ENCODE measurements at places on chromosomes 11 and 22.

DNA sequence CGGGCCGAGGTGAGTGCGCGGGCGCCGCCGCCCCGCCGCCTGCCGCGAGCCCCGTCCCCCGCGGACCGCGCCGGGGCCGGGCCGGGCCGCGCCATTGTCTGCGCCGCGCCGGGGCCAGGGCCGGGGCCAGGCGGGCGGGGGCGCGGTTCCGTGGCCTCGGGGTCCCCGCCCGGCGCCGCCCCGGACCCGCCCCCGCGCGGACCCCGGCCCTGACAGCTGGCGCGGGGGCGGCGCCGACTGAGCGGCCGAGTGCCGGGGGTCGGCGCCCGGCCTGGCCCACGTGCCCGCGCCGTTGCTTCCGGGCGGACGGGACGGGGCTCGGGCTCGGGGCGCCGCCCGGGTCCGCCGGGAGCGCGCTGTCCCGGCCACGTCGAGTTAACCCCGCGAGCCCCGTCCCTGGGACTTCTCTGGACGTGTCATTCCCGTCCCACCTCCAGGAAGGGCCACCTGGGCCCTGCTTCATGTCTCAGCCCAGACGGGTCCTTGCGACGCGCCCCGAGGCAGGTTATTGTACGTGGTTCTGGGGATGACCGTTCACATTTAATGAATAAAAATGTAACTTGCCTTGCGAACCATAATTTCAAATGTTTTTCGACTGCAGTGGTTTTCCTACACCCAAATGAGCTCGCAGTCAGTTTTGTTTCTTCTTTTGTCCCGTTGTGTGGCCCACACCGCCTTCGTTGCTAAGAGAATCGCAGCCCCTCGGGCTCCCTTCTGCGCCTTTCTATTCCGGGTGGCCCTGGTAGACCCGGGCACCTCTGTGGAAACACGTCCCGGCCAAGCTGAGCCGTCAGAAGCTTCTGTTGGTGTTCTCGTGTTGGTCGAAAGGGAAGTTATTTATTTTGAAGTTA, 562 bp downstream of the ZBED4 start:
- no peak for DNase-seq

- DNase-seq, result peak; percentile 73
Measured at GRCh38 chr22:37243402-37244113, 511 bp downstream of the RAC2 start.

DNA sequence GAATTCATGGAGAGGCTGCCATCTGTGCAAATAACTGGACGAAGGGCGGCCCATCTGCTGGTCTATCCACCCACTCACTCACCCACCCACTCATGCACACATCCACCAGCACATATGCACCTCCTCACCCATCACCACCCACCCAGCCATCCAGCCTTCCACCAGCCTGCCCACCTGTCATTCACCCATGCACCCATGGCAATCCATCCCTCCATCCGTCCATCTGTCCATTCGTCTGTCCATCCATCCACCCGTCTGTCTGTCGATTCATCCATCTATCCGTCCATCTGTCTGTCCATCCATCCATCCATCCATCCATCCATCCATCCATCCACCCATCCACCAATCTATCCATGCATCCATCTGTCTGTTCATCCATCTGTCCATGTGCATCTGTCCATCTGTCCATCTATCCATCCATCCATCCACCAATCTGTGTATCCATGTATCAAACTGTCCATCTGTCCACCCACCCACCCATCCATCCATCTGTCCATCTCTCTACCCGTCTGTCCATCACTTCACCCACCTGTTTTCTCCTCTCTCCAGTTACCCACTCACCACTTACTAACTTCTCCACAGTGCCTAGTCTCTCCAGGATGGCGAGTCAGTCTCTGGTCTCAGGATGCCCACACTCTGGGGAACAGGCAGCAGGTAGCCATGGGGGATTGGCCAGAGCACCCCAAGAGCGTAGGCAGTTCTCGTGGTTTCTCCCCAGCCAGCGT, 8.9 kb downstream of the TRPM5 start:
- no peak for DNase-seq

DNA sequence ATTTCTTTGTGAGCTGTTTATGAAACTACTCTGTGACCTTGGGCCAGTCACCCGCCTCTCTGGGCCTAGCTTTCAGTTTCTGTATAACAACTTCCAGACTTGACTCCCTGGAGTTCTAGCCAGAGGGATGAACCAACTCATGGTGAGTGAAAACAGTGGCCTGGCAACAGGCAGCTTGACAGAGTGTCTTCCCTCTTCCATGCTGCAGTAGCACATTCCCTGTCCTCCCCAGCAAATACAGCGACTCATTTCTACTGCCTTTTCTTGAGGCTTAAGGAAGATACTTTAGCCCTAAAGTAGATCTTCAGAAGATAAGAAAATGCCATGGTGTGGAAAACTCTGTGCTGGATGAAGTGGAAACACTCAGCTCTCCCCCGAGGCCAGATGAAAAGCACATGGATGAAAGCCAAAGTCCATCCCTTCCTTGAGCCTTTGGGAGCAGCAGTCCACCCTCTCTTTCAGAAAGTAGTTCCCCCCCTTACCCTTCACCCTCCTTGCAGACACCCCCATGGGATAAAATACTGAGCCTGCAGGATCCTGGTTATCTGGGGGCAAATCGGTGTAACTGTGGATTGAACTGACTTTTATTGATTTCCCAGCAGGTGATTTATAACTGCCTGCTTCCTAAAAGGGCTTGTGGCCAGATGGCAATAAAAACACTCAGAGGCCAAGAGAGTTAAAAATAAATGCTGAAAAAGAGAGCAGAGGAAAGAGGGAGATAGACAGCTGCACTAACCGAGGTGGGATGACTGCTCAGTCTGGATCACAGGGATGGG, 24.1 kb downstream of the IRAG1 start:
- no peak for DNase-seq

DNA sequence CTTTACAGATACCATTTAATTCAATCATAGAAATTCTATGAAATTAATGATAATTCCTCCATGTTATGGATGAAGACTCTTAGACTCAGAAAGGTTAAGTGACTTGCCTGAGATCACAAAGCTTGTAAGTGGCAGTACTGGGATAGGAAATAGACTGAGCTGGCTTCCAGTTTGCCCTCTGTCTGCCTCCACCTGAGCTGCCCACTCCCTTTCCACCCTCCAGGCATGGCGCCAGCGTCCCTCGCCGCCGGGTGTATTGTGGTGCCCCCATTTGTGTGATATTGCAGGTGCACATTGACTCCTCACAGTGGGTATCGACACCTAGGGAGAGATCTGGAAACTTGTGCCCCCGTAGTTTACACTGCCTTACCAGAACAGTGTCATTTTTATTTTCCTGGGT, 9.4 kb upstream of the RPS3 start:
- DNase-seq, result no peak

GRCh38 chr11:64484191-64485022, 106.6 kb upstream of the SLC22A12 start:
- no peak for DNase-seq

DNA sequence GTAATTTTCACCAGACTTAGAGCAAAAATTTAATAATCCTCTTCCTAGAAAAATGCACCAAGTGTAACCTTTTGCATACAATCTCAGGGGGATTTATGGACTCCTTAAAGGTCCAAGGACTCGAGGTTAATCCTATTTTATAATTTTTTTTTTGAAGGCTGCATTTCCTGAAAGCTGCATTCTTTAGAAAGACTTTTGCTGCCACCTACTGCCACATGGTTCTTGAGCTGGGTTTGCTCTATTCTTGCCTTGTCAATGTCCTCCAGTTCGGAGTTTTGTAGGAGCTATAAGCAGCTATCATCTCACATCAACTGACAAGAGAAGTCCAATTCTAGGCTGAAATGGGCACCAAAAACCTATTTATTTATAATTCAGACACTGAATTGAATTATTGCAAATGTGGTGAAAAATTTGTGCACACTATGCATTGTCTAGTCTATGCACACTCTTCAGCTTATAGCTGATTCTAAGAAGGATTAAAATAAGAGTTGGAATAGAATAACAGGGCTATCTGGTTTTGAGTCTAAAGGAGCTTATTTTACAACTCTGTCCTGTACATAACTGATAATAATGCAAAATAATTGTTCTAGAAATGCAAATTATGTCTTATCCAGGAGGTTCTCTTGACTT, 31.3 kb downstream of the TRAF6 start:
- no peak for DNase-seq

DNA sequence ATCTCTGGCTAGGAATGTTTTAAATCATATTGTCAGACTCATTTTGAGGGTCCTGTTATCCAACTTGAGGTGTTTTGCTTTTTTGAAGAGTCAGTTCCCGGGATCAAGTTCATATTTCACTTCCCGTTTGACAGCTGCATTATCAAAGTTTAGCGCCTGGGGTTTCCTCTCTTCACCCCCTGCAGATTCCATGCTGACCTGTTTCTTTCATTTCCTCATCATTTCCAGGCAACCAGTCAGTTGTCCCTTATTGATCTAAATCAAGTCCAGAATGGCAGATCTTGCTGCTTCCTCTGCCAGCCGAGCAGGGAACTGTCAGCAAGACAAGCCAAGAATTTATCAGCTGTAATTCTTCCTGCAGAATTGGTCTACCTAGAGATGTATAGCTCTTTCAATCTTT, 197.6 kb upstream of the SYN3 start:
- no peak for DNase-seq

GRCh38 chr22:41548830-41549211, 4.6 kb upstream of the POLR3H start:
- no peak for DNase-seq

DNA sequence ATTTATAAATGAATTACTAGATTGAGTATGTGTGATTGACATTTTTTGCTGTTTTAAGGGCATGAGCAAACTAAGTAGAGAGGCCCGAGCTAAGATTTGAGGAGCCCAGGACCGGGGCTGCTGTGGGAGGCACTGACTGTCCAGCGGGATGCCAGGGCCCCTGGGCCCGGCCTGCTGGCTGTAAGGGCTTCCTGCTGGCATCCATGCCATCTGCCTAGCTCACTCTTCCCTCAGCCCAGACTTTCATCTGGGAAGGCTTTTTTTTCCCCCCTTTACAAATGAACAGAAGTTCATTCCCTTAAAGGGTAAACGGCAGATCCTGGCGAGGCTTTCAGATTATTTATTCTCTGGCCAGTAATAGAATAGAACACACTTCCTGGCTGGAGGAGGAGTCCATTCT, 16.0 kb upstream of the TP53I11 start:
- no peak for DNase-seq

GRCh38 chr22:24039046-24039445, 27.9 kb downstream of the CABIN1 start:
- DNase-seq, result no peak

DNA sequence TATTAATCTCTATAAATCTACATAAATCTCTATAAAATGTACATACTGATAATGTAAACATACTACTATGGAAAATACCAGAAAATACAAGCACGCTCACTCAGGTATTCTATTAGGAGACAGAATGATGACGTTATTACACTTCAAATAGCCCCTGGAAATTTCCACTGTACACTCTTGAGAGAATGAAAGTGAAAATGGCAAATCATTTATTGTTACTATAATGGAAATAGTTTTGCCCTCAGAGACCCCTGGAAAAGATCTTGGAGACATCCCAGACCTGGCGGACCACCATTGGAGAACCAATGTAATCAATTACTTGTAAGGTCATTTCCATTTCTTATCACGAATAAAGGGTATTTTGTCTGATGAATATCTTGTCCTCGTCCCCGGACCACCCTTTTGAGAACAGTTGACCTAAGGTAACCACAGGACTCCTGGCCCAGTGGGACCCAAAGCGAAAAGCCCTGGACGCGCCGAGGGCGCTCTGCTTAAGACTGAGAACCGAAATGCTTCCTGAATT, 509 bp upstream of the PRRG4 start:
- DNase-seq, result no peak

DNA sequence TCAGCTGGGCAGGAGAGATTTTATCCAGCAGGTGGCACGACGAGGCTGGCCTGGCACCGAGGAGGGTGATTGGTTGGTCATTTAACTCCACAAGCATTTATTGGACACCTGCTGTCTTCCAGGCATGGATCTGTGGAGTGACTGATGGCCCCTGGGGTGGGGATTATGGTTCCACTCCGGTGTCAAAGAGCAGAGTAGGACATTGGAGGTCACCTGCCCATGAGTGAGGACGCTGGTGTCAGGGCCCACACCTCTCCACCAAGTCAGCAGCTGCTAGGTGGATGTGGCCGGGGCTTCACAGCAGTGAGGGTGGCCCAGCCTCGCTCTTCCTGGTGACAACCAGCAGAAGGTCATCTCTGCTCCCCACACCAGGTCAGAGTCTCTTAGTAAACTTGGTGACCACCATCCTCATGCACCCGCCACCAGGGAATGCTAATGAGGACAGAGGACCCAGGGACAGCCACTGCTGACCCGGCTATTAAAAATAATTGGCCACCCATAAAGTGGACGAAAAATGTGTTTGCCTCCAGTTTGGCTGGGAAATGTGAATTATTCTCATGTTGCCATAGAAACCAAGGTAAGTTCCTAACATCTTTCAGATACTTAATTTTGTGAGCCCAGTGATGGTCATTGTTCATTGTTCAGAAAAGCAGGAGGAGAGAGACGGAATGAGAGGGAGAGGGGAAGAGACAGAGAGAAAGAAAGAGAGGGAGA, 428.7 kb downstream of the TBC1D22A start:
- DNase-seq, result no peak

GRCh38 chr11:77052518-77052917, 14.3 kb upstream of the CAPN5 start:
- DNase-seq, result no peak

DNA sequence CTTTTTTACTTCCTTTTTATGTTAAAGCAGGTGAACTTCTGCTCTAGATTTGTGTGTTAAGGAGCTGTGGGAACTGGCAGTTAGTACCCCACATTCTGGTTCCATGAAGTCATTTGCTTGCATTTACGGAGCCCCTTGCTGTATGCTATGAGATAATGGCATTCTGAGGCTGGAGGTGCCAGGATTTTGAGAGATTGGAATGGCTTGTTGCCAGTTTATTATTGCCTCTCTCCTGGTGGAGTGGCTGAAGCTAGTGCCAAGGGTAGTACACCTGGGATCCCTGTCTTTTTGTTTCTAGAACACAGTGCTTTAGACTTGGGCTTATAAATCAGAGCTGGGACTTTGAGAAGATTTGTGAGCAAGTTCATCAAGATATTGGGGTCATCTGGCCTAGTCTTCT, 73.8 kb downstream of the STIM1 start:
- DNase-seq, result no peak

- no peak for DNase-seq
Measured at GRCh38 chr11:117833401-117833891, 8.9 kb upstream of the FXYD2 start.

DNA sequence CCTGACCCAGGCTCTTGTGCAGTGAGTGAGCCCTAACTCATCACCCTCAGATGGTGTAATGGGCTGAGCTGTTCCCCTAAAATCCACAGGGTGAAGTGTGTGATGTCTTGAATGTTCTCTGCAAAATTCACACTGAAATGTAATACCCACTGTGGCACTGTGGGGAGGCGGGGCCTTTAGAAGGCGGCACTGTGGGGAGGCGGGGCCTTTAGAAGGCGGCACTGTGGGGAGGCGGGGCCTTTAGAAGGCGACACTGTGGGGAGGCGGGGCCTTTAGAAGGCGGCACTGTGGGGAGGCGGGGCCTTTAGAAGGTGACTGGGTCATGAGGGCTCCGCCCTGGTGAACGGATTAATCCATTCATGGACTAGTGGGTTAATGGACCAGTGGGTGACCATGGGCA, 33.0 kb downstream of the CHID1 start:
- peak; percentile 22 for DNase-seq

GRCh38 chr22:50015451-50016307, 3.1 kb upstream of the IL17REL start:
- DNase-seq, result no peak
